ENCODE measurements at places on chromosomes 5 and 9.
A peak's percentile ranks its signal among the peaks of the same experiment; 100 is the strongest.

- no peak for DNase-seq
These were observed 6.2 kb upstream of the CPEB4 start for GRCh38 chr5:173881811-173882575.

GRCh38 chr5:59198365-59198764, 615.5 kb downstream of the RAB3C start:
- no peak for DNase-seq

DNA sequence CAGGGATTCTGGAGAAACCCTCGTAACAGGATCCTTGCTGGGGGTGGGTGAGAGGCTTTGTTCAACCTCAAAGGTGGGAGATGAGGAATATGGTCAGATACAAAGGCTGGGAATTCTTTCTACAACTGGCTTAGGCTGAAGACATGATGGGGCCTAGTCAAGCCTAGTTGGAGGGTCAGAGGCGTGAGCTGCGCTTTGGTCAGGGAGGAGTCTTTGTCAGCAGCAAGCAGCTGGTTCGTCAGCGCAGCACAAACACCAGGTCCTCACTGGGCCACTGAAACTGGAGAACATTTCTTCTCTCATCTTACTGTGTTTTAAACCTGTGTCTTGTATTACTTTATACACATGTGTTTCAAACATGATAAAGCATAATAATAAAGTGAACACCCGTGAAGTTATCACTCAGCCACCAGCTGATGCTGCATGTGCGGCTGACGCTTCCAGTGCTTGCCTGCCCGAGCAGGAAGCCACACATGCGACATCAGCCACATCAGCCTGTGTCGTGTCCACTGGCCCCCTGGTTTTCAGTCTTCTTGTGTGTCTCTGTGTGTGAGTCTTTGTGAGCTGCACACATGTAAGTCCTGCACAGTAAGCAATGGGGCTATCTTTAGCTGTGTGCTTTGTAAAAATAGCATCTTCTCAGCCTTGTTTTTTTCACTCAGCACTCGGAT, 81.5 kb downstream of the WNK2 start:
- no peak for DNase-seq

- DNase-seq = no peak
These were observed 42.3 kb downstream of the COL23A1 start for GRCh38 chr5:178547753-178548415.

DNA sequence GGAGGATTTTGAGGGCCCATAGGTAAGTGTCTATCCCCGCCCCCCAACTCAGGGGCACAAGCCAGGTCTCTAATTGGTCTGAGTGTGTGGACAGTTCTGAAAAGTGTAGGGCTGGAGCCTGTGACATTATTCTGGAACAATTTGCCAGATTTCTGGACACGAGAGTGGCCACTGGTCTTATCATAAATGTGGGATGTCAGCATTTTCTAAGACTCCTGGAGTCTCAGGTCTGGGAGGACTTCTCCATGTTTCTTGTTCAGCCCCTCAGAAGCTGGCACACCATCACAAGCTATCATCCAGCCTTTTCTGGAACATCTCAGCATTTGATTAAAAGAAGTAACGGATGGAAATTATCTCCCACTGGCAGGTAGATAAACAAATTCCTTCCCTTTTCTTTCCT, 141.4 kb downstream of the SEC61B start:
- DNase-seq = no peak

DNA sequence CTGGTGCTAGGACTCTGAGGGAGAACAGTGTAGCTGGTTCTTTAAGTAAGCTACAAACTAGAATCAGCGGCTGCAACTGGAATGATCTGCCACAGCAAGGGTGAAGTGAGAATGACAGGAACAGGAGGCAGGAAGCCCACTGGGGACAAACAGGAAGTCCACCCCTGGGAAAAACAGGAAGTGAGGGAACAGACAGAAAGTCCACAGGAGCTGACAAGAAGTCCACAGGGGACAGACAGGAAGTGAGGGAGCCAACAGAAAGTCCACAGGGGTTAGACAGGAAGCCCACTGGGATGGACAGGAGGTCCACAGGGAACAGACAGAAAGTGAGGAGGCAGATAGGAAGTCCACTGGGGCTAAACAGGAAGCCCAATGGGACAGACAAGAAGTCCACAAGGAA, 15.5 kb downstream of the ADAMTS16 start:
- no peak for DNase-seq

GRCh38 chr9:763692-764091, 77.8 kb upstream of the DMRT1 start:
- DNase-seq = no peak

- no peak for DNase-seq
These were observed 13.5 kb upstream of the NIPAL4 start for GRCh38 chr5:157446412-157446935.

DNA sequence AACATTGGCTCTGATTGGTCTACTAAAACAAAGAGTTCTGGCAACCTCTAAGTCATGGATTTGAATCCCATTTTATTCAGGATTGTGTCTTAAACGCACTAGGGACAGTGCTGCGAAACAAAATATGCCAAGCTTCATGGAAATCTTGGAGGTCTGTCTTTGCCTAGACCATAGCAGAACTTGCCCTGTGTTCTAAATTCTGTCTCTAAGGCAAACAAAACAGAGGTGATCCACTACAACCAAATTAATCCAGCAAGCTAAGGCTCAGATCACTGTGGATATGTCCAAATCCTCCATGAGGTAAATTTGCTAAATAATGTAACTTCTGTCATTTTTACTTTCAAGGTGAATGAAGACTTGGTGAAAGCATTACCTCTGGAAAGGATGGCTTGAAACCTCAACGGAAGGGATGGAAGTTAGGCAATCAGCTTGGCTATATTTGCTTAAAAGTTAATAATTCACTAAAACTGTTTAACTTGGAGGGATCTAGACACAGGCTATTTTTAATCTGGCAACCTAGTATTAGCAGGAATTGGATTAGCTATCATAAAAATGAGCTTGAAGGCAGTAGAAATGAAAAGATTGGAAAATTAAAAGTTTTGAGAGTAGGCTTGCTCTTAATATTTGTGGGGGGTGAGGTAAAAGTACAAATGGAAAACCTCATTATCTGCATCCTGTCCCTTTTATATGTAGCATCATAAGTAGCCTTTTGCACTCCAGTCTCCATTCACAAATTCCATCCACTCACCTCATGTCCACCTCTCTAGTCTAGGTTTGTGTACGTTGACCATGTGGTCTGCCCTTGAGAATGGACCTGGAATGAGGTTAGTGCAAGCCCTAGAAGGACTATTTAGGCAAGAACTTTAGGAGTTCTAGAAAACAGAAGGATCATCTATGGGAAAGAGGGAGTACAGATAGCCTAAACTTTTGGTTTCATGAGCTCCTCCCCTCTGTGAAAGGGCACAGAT, 176.2 kb downstream of the SMC2 start:
- no peak for DNase-seq

DNA sequence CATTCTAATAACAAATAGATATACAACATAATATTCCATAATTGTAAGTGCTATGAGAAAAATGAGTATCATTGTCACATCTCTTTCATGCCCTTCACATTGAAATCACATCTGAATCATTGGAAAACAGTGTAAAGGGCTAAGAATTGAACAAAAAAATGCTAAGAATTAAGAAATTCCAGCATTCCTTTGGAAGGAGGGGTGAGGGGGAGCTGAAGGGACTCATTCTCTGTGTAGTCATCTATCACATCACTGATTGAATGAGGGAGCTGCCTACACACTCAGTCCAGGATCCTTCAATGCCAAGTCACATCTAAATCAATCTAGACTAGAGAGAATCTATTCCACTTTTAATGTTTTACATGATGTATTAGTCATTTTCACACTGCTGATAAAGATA, 286.6 kb downstream of the DTWD2 start:
- no peak for DNase-seq

GRCh38 chr5:103356350-103357091, 98.0 kb downstream of the MACIR start:
- no peak for DNase-seq

DNA sequence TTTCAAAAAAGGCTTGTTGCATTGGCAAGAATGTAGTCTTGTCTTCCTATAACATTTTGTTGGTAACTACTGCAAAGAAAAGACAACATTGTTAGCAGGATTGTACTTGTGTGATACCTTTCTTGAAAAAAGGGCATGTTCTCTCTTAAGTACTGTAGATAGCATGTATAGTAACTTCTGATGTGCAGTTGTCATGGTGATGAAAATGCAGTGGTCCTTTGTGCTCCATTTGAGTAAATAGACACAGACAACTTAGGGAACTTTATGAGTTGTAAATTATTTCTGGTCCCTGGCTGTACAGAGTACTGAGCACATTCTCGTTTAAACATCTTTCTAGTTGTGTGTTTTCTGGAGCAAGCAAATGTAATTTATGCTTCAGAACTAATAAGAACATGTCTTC, 103.3 kb downstream of the CD180 start:
- DNase-seq = no peak

- DNase-seq = no peak
These were observed 20.0 kb upstream of the PCAT7 start for GRCh38 chr9:94534901-94535300.

GRCh38 chr9:120711841-120712538, 2.3 kb downstream of the MEGF9 start:
- DNase-seq = no peak

GRCh38 chr5:22683050-22683449, 170.1 kb downstream of the CDH12 start:
- DNase-seq = no peak

DNA sequence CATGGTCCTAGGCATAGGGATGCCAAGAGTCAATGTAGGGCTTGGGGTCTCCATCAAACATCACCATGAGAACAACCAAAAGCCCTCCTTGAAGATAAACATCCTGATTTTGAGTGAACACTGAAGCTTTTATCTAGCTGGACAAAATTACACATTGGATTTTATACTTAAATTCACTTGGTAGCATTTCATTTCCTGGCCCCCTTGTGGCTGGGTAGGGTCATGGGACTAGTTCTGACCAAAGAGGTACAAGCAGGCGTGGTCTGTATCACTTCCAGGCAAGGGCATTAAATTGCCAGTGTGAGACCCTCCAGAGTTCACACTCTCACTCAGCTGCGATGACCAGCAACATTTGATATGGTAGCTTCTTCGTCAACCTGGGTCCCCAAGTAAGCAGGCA, 320.3 kb downstream of the ACTL7B start:
- DNase-seq = no peak

- peak; percentile 57 for DNase-seq
These were observed at the start of gene GRM6 for GRCh38 chr5:178994580-178995340. Gene GRM6 (minus strand): TSS chr5:178995320. CDS start chr5:178994944, 376 bp downstream.

- DNase-seq = no peak
These were observed 89.5 kb upstream of the FSTL4 start for GRCh38 chr5:133701871-133702270.

- DNase-seq = no peak
These were observed 220.3 kb downstream of the NR3C1 start for GRCh38 chr5:143182901-143183820.

DNA sequence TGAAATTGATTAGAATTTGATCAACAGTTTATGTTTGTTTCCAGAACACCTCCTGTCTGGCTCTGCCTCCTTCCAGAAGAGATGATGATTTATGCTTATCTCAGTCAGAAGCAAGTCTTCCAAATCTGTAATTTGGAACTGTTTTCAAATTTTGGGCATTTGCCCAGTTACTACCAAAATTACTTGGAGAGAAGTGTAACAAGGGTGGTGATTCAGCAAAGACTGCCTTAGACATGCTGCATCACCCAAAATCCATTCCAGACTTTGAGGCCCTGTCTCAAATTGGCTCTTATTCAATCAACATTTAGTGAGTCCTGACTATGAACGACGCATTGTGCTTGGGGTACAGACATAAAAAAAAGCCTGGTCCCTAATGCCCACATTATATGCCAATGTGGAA, 89.4 kb downstream of the SH3TC2 start:
- DNase-seq = no peak

DNA sequence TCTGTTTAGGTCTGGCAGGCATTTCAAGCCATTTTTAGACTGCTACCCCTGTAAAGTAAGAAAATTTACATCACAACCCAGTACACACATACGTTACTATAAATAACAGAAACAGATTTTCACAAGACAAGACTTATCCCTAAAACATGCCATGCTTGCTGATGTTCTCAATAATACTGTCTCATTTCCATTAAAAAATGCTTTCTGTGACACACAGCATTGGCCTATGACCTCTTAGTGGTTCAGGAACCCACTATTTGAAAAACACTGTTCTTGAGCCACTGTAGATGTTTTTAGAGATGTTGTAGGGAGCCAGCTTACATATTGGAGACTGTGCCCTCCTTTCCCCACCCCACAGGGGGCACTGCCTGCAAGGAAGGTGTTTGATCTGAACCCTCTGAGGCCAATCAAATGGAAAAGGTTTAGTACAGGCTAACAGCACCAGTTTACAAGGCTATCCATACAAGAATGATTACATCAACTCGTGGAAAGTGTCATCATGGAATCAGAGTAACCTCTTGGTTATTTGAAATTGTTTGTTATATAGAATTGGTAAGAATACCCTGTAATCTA, 30.8 kb downstream of the ZSWIM6 start:
- no peak for DNase-seq

- DNase-seq = no peak
These were observed 34.2 kb upstream of the MIER3 start for GRCh38 chr5:56985936-56986625.

- DNase-seq = no peak
These were observed 1.3 kb upstream of the ASS1 start for GRCh38 chr9:130443456-130443801.

GRCh38 chr9:98034593-98035546, 21.7 kb upstream of the NANS start:
- peak; percentile 86 for DNase-seq

GRCh38 chr5:36844305-36844704, 32.3 kb upstream of the NIPBL start:
- no peak for DNase-seq

DNA sequence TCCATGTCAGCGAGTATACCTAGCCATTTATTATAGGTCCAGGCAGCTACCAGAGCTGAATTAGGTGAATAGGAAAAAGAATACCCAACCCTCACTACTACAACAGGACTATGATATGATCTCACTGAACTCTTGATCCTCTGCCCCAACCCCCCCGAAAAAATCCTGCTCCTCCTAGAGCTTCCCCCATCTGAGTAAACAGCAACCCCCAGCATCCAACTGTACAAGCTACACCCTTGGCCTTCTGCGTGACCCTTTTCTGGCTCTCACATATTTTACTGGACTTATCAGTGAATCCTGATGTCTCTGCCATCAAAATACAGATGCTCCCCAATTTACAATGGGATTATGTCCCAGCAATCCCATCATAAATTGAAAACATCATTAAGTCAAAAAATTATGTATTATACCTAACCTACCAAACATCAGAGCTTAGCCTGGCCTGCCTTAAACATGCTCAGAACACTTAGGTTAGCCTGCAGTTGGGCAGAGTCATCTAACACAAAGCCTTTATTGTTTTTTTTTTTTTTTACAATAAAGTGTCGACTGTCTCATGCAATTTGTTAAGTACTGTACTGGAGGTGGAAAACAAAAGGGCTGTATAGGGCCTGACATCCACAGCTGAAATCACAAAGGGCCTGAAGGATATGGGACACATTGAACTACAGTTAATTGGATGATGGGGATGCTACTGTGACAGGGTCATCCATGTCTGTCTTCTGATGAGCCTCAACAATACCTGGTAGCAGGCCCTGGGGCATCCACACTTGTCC, 128.9 kb upstream of the ERCC6L2 start:
- DNase-seq = no peak

- DNase-seq = no peak
These were observed 5.4 kb upstream of the ANXA1 start for GRCh38 chr9:73146111-73146815.

GRCh38 chr9:114693248-114693855, 11.4 kb upstream of the TEX48 start:
- no peak for DNase-seq

- no peak for DNase-seq
These were observed 602.4 kb upstream of the CLINT1 start for GRCh38 chr5:158461240-158461854.

GRCh38 chr9:84361645-84362044, 21.1 kb upstream of the SLC28A3 start:
- DNase-seq = no peak
